Activated T-cell treated with anti-CD3 and anti-CD28 coated beads, Interleukin-2, amount 50 U/mL, for 24 hours (primary cell): ENCODE measurements at places on chromosomes 12 and 14.

DNA sequence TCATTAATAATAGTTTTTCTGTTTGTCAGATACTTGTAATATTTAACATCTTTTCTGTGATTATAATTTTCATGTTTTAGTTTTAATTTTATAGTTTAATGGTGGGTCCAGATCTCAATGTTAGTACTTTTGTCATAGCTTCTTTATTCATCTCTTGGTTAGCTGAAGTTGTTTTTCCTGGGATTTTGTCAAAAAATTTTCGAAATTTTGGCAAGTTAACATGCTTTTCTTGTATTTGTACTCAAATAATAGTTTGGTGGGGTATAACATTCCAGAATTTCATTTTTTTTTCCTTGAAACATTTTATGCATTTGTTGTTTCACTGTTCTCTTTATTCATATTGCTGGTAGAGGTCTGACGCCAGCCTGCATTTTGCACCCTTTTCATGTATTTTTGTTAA lies 45.5 kb downstream of the KTN1 start:
- no peak for DNase-seq

DNA sequence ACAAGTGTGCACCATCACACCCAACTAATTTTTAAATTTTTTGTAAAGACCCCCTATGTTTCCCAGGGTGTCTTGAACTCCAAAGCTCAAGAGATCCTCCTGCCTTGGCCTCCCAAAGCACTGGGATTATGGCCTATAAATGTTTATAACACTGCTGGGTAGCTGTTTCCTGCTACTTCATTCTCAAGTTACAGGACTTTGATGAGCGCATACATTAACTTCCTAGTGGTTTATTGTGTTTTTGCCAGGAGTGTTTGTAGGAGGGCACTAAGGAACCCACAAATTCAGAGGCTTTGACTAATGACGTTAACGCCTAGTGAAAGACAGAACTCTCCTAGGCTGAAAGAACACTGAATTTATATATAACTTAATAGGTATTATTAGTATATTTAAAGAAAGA lies 15.2 kb upstream of the NAA30 start:
- DNase-seq, result no peak

DNA sequence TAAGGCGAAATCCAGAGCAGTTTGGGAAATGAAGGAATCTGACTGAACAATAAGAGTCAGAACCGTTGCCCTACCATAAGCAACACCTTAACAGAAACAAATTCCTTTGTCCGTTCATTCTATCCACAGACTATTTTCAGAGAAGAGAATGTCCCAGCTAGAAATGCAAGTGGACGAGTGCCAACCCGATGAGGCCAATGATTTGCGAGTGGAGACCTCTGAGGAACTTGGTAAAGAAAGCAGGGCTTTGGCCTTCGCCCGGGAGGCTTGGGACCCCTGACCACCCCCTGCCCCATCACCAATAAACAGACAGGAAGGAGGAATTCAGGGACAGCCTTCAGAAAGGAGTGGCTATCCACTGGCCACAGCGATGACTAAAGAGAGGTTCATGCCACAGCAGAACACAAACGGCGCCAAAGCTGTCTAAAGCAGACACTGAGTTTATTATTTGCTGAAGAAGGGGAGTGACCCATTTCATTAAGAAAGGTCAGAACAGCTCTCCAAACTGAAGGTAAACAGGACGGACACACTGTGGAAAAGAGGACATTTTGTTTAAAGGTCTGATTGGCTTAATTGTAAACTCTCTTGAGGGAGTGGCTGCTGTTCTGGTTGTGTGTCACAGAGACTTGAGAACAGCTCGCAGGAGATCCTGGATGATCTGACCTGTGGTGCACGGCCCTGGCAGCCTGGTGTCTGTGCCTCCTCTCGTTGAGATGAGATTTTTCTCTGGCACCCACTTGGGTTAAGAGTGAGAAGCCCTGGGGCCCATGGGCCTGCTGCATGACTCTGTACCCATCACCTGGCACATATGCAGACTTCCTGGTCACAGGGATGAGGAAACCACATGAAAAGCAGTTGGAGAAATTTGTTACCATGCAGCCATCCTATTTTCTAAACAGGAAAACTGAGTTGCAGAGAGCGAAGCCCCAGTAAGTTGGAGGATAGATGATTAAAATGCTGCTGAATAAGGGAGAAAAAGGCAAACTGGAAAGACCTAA lies 142.0 kb upstream of the PZP start:
- DNase-seq, result no peak

GRCh38 chr12:50061171-50061570 lies 3.8 kb downstream of the ASIC1 start:
- DNase-seq, result no peak

- DNase-seq, result no peak
These were observed 140.9 kb downstream of the TBX5 start for GRCh38 chr12:114265036-114265435.

DNA sequence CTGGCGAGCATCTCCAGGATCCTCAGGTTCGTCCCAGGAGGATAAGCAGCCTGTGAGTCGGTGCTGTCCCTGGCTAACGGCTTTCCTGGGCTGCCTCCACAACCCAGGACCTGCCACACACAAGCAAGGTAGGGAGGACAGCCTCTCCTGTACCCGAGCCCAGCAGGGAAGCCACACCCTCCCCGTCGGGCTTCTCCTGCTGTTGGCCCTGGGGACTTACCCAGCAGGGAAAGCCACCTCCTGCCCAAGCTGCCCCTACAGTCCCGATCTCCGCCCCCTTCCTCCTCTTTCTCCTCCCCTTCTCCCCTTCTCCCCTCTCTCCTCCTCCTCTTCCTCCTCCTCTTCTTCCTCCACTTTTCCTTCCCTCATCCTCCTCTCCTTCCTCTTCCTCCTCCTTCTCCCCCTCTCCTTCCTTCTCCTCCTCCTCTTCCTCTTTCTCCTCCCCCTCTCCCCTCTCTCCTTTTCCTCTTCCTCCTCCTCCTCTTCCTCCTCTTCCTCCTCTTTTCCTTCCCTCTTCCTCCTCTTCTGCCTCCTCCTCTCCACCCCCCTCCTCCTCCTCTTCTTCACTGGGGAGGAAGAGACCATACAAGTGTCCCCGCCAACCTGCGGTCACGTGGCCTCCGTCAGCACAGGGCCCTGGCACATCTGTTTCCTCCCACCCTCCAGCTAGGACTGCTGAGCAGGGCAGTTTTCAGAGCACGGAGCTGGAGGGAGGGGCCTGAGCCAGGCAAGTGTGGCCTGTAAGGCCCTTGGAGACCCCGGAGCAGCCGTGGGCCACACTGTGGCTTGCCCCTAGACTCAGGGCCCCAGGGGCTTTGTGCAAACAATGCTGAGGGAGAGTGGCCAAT lies 17.3 kb upstream of the RFLNA start:
- DNase-seq, result no peak

GRCh38 chr12:101775816-101776215 lies 36.6 kb upstream of the SYCP3 start:
- DNase-seq, result no peak

- DNase-seq, result no peak
These were observed 49.3 kb upstream of the TMPO start for GRCh38 chr12:98465950-98466602.

DNA sequence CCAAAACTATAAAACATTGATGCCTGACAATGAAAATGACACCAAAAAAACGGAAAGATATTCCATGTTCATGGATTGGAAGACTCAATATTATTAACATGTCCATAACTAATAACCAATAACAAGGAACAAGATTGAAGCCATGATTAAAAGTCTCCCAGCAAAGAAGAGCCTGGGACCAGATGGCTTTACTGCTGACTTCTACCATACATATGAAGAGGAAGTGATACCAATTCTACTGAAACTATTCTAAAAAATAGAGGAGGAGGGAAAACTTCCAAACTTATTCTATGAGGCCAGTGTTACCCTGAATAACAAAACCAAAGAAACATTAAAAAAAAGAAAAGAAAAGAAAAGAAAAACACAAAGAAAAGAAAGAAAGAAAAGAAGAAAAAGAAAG lies 54.6 kb upstream of the ATF7IP start:
- DNase-seq, result no peak

GRCh38 chr14:89534902-89535685 lies 118.1 kb upstream of the FOXN3 start:
- no peak for DNase-seq

- DNase-seq, result no peak
These were observed 6.1 kb upstream of the SYNE3 start for GRCh38 chr14:95522556-95522955.

DNA sequence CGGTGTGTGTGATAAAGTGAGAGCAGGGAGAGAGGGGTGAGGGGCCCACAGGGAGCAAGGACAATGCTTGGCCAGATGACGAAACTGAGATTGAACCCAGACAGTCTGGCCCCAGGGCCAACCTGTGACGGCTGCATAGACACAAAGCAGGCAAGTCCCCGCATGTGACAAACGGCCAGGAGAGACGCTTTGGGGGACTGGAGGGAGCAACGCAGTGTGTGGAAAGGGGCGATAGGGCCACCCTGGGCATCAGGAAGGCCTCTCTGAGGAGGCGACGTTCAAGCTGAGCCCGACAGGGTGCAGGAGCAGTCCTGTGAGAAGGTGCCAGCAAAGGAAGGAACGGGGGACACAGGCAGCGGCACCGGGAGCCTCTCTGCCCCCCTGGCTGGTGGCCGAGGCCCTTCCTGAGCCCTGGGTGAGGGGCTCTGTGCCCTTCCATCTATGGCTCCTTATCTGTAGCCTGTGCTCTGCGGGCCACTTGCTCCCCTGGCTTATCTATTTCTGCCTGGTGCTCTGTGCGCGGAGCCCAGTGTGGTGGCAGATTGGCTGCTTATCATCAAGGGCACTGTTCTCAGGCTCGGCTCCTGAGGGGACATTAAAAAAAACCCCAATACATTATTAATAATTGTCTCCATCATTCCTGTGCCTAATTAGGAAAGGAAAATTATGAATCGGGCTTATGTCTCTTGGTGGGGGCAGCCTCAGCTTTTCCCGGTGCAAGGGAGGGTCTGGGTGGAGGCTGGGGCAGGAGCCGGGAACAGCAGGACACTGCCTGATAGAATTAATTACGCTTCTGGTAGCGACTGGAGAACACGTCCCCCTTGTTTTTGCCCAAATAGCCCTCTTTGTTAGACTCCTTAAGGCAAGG lies 39.8 kb downstream of the PRIMA1 start:
- DNase-seq, result no peak

GRCh38 chr14:104650057-104650980 lies 39.1 kb upstream of the INF2 start:
- peak; percentile 85 for DNase-seq

GRCh38 chr14:100979780-100980179 lies 76.3 kb upstream of the RTL1 start:
- no peak for DNase-seq

DNA sequence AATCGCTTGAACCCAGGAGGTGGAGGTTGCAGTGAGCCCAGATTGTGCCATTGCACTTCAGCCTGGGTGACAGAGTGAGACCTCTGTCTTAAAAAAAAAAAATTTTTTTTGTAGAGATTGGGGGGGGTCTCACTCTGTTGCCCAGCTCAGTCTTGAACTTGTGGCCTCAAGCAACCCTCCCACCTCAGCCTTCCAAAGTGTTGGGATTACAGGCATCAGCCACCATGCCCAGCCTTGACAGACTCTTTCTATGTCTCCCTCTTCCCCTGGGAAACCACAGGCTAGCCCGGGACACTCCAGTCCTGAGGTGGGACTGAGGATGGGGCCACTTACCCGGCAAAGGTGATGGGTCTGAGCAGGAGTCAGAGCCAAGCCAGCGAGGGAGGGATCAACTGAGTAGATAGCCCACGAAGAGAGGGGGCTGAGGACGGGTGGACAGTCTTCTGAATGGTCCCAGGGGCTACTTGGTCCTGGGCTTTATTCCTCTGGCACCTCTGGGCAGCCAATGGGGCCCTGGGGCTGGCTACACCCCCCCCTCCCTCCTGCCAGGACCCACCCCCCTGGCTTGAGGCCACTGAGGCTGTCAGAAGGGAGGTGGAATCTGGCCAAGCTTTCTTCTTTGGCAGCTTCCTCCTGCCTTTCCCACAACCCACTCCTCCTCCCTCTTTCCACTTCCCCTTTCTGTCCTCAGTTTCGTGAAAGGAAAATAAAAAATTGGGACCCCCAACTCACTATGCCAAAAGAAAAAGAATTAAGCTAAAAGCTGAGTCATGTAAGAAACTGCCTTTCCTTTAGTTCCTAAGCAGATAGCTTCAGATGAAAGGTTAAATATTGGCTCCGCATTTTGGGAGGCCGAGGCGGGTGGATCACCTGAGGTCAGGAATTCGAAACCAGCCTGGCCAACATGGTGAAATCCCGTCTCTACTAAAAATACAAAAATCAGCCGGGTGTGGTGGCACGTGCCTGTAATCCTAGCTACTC lies at the start of gene SDS:
SDS (minus strand) TSS at position 453 of the 981 bp plus-strand sequence. CDS start 4,179 bp downstream, outside the sequence.
- DNase-seq, result no peak

DNA sequence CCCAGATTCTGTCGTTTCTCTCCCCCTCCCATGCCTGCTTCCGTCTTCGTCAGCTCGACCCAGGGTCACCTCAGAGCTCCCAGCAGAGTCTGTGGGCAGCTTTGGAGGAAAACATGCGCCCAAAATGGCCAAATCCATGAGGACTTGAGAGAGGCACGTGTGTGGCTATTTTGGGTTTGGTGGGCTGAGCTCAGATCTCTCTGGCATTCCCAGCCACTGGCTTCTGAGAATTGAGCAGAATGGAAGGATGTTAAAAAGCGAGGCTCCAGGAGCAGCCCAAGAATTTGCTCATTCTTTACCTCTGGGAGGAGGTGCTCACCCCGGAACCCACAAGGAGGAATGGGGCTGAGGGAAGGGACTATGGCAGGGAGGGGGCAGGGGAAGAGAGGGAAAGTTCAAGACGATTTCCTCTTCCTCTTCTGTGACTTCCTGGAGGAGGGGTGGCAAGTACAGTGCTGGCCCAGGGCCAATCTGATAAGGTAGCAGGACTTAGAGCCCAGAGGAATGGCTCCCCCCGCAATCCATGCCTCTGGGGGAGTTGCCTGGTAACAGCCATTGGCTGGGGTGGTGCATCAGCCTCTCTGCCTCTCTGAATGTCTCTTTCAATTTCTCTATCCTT lies 20.1 kb downstream of the TSPAN9 start:
- DNase-seq, result no peak

- DNase-seq, result no peak
These were observed 1073.0 kb upstream of the FLRT2 start for GRCh38 chr14:84456946-84457345.

DNA sequence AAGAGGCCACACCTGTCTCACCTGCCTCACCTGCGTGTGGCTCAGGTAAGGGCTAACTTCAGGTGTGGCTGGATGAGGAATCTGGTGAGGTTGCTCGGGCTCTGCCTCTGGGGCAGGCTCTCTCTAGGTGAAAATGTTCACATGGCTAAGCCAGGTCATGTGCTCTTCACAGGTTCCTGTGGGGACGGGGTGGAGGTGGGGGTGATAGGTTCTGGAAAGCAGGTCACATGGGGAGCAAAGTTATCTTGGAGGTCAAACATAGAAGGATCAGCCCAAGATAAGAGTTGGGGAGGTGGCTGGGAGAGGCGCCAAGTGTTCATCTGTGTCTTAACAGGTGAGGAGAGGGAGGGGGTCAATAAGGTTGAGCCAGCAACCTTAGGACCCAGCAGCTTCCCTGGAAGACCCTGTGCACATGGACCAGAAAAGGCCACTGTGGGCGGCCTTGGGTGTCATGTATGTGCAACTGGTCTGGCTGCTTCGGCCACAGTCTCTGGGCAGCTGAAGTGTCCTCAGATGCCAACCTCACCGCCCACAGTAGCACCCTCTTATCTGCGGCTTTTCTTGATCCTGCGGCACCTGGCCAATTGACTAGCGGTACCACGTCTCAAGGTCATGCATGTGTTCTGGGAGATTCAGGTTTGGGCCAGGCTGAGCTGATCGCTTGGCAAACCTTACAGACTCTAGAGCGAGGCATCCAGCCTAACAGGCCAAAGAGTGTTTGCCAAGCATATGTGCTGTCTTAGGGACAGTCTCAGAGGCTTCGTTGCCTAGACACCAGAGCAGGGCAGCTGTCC lies 60.5 kb downstream of the CACNA1C start:
- no peak for DNase-seq

- no peak for DNase-seq
These were observed 41.9 kb upstream of the PSMA6 start for GRCh38 chr14:35250319-35250718.
